ENCODE measurements at places on chromosomes 12 and 14.

DNA sequence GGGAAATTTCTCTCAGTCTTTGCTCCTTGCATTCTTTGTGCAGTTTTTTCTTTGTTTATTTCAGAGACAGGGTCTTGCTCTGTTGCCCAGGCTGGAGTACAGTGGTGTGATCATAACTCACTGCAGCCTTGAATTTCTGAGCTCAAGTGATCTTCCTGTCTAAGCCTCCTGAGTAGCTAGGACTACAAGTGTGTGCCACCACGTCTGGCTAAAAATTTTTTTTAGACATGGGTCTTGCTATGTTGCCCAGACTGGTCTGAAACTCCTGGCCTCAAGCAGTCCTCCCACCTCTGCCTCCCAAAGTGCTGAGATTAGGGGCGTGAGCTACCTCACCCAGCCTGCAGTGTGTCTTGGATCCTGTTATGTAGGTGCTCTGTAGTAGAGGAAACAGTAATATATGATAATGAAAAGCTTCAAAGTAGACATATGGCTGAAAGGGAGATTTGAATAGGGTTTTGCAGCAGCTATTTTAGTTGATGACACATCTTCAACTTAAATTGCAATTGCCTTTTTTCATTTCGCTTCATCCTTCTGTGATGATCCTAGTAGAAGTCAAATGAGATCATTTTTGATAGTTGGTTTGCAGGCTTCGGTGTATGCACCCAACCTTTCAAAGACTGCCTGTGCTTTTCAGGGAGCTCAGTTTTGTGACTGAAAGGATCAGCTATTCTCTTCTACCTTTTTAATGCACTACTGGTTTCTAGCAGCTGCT is 75.4 kb downstream of the FUT8 start:
- no peak for DNase-seq

DNA sequence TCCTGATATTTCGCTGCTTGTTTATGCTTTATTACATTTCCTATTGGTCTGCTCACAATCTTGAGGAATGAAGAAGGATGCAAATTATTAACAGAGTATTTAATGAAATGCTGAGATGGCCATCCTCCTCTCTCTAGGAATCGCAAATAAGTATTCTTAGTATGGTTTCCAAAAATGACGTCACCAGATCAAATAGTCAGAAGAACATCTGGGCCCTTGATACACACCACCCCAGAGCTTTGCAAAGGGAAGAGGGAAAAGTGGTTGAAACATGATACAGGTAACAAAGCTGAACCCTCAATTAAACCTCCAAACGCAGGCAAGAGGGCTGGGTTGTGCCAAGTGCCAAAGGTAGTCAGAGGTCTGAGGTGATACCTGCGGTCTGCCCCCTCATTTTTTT is 107.3 kb downstream of the BCL11B start:
- DNase-seq = no peak

GRCh38 chr12:96197503-96198272 is 3.5 kb downstream of the ELK3 start:
- no peak for DNase-seq

- DNase-seq = no peak
Observed at GRCh38 chr14:89926694-89927093, 27.8 kb downstream of the EFCAB11 start.

DNA sequence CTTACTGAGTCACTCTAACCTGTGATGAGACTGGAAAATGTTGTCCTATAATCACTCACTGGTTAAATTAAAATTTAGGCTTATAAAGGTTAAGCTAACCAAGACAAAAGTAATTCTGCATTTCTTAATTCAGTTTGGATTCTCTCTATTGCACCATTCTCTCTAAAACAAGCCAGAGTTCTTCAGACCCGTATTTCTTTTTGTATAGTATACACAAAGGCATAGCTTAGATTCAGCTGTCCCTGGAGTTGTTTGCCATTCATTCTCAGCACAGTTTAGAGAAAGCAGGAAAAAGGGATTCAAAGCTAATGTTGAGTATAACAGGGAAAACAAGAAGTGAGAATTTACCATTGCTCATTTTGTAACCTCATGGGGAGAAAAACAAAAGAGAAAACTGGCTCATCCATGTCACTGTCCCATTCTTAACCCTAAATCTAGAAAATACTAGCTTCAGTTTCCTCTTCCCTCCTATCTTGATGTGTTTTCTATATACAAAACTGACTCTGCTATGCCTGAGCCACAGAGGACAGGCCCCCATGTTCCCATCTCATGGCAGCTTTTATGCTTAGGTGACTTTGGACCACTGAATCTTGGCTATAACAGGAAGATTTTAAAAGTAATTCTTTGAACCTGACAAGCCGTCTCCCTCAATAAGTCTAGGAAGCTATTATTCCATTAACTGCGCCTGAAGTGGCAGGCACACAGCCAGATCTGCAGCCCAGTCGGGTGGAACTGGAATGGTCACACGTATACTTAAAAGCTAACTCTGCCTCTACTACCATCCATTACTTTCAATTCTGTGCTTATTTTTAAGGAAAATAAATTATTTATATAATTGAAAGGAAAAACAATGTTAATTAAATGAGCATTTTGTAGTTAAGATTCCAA is 7.0 kb downstream of the AREL1 start:
- DNase-seq = no peak

DNA sequence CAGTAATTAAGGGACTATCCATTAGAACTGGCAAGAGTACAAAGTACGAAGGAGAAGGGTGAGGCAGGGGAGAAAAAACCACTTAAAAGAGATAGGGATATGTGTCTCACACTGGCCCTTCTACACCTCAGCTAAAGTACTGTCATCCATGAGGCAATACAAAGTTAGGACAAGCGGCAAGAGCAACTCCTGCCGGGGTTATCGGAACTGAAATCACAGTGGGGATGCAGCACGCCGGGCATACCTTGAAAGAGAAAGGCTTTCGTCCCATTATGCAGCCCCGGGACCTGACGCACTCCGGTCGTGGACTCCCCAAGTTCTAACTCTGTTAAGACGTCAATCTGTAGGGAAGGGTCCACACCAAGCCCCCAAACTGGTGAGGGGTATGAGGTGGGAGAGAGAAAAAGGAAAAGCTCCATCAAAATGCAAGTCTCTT is 1.1 kb downstream of the NELL2 start:
- no peak for DNase-seq

- DNase-seq = no peak
Observed at GRCh38 chr12:8779862-8780261, 42.6 kb upstream of the A2ML1 start.

DNA sequence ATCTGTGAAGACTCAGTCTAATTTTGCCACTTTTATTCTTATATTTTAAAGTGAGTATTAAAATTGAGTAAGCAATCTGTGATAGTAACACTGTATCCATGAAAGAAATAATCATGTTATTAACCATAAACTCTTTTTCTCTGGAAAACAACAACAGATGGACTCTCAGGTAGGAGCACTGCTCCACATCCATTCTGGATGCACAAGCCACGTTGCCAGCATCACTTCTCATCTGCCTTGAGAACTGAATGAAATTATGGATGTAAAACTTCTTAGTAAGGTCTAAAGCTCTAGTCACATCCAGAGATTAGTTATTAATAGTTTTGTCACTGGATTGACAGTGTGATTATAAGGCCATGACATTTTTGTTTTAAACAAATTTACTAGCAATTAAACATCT is 489.1 kb upstream of the SYT1 start:
- DNase-seq = no peak

GRCh38 chr14:35879654-35880249 is 53.6 kb downstream of the BRMS1L start:
- DNase-seq = no peak

- no peak for DNase-seq
Observed at GRCh38 chr12:116950628-116951325, 40.0 kb downstream of the FBXW8 start.

- DNase-seq = no peak
Observed at GRCh38 chr12:109642506-109643132, 69.0 kb downstream of the MVK start.

GRCh38 chr12:3295646-3296408 is 195.2 kb upstream of the PRMT8 start:
- DNase-seq = no peak

All from glomerular endothelial cell (primary cell).